ENCODE measurements at places on chromosomes 4 and X.

DNA sequence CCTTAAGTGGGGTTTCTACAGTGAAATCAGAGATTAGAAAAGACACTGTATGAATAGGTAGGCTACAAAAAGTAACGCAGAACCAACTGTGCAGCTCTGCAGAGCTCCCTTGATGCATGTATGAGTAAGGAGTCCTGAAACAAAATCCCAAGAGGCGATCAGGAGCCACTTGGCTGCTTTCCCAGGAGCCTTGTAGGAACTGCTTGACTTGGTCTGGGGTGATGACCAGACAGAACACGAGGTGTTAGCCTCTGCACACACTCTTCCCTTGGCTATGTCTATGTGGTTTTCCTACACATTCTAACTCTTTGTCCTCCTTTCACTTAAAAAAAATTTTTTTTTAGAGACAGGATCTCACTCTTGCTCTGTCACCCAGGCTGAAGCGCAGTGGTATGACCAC is 22.8 kb upstream of the AP1S2 start:
- DNase-seq, result no peak

DNA sequence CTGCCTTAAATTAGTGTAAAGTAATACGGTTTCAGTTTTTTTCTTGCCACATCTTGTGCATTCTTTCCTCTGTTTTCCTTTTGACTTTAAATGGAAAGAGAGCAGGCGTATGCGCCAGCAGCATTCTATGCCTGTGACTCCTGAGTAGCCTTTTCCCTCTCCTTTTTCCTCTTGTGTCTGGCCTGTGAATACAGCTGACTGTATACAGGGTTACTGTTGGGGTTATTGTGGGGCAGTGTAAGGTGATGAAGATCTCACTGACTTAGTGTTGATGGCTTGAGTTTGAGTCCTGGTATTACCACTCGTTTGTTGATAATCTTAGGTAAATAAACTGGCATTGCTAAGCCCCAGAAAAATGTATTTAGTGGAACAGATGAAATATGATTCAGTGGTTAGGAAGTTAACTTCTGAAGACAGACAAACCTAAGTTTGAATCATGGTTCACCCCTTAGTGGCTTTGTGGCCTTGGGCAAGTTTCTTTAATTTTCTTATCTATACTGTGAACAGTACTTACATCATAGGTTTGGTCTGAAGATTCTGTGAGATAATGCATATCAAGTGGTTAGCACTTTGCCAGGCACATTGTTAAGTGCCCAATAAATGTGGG is 105.1 kb downstream of the FNIP2 start:
- DNase-seq, result peak; percentile 92

GRCh38 chr4:188266386-188266785 is 127.1 kb downstream of the TRIML1 start:
- DNase-seq, result no peak

DNA sequence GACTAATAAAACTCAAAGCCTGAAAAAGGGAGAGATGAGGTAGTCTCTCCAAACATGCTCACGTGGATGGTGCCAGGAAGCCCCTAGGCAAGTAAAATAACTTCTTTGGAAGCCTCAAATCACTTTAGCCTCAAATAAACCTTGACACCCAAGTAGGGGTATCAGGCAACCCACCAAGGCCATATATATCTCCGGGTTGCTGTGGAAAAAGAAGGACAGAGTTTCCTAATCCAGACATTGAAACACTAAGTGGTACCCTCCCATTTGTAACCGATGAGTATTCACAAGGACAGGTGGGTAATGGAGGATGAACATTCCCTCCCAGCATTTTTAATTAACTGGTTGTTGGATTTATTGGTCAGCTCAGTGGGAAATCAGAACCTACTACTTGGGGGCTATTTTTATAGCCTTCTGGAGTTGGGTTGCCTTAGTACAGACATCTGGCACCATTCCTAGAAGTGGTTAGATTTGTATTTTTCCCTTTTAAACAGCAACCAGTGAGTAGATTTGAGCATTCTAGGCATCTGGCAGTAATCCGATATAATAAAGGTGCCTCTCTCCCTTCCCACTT is 87.7 kb downstream of the GPC3 start:
- DNase-seq, result no peak

GRCh38 chr4:57122959-57123358 is 12.8 kb upstream of the IGFBP7 start:
- DNase-seq, result no peak

- no peak for DNase-seq
Observed at GRCh38 chr4:99536848-99537247, 26.0 kb downstream of the C4orf17 start.

DNA sequence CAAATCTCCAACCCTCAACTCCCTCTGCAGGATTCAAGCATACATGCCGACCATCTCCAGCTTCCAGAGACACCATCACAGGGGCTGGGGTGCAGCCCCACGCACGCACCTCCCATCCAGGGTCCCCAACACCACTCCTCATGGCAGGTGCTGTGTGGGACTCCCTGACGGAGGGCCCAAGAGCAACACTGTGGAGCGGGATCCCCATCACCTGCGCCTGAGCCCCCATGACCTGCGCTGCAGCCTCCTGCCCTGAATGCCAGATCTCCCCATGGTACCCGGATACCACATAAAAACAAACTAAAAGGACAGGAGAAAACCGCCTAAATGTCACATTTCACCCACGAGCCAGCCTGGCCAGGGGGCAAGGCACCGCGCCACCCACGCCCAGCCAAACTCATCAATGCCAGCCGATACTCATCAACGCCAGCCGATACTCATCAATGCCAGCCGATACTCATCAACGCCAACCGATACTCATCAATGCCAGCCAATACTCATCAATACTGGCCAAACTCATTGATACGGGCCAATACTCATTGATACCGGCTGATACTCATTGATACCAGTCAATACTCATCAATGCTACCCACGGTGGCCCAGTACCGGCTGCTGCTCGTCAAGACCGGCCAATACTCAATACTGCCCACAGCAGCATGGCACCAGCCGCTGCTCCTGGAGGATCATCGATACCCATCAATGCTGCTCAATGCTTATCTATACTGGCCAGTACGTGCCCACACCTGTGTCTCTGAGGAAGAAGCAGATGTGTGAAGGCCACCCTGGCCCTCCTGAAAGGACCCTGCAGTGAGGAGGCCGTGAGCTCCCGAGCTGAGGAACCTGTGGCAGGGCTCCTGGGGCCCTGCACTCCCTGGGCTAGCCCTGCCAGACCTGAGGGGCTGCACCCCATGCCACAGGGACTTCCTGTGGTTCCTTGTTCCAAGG is 6.2 kb downstream of the CTBP1 start:
- no peak for DNase-seq
